ENCODE measurements at places on chromosomes 11 and 22. TPM values are rescaled to one million over a fixed set of nuclear protein-coding genes. Genes with fewer than 3 reads are reported as not detected.

- no peak for DNase-seq
Observed at GRCh38 chr11:82890936-82891335, 9.3 kb downstream of the PRCP start.

DNA sequence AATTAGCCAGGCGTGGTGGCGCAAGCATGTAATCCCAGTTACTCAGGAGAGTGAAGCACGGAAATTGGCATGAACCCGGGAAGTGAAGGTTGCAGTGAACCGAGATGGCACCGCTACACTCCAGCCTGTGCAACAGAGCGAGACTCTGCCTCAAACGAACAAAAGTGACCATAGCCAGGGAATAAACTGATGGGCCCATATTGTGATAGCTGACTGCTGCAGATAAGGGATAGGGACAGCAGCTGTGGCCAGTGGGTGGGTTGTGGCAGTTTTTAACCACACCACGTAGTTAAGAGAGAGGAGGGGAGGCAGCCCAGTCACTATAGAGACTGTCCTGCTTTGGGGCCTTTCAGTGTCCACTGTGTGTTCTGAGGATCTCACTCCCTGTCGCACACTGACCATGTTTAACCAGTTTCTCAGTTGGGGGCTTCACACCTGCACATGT is 58.9 kb downstream of the PISD start:
- DNase-seq: no peak

DNA sequence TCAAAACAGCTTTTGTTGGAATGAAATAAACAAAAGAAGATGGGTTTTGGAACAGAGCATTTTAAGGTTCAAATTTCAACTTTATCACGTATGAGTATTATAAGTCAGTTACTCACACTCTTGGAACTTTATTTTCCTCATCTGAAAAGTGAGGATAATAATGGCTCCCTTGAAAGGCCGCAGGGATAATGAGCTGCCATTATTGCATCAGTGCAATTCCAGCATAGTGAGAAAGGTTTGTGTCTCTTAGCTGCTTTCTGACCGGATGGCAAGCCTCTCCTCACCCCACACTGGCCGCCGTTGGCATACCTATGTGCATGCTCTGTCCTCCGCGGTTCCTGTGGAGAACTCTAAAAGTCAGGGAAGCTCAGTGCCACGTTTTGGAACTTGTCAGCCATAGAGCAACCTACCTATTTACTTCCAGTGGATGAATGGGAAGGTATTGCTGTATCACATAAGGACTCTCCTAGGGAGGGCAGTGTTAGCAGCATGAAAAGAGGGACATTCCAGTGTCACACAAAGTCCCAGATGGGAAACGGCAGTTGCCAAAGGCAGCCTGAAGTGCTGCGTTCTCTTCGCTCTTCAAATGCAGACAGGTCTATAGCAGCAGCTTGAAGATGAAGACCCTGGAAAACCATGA is 368.9 kb downstream of the NTM start:
- no peak for DNase-seq

GRCh38 chr11:105193260-105193659 is 53.7 kb upstream of the CARD18 start:
- DNase-seq: no peak

- DNase-seq: no peak
Observed at GRCh38 chr11:31442086-31442485, 67.3 kb downstream of the IMMP1L start.

DNA sequence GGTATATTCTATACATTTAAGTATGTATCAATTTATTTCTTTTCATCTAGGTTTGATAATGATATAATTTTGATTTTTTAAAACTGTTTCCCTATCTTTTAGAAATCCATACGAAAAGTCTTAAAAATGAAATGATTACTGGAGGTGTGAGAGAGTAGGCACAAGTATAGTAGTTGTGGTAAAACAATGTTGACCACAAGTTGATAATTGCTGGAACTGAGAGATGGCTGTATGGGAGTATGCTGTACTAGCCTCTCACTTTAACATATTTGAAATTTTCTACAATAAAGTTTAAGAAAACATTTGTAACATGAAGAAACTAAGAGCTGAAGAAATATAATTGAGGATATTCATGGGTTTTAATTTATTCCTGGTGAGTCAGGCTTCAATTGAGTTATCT is 30.0 kb downstream of the FSHB start:
- DNase-seq: no peak

GRCh38 chr11:123382555-123383074 is 47.5 kb upstream of the GRAMD1B start:
- DNase-seq: no peak

DNA sequence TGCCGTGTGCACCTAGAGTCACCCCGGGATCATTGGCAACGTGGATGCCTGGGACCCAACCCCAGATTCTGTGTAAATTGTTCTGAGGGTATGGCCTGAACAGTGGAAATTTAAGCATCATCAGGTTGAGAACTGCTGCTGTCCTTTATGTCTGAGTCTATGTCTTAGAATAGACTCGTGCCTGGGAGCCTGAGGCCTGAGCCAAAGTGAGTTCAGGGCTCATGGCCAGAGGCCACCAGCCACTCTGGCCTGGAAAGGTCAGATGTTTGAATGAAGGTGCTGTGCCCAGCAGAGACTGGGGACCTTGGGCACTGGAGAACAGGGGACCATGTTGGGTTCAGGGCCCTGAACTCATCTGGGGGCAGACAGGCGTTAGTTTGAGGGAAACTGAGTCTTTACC is 91.1 kb downstream of the MYO18B start:
- DNase-seq: no peak

DNA sequence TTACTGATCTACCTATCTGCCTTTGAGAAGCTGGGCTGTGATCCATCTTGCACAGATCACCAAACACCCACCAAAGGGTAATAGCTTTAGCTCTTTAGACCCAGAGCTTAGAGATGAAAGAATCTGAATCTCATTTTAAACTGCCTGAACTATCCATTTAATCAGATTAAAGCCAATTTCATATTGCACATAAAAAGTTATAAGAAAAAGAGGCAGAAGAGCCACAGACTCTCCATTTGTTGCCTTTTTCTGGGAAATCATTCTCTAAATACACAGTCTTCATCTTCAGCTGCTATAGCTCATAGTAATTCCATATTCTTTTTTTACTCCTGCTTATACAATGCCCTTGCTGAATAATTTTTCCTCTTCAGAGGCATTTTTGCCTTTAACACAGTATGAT is 271.2 kb downstream of the DLG2 start:
- no peak for DNase-seq

DNA sequence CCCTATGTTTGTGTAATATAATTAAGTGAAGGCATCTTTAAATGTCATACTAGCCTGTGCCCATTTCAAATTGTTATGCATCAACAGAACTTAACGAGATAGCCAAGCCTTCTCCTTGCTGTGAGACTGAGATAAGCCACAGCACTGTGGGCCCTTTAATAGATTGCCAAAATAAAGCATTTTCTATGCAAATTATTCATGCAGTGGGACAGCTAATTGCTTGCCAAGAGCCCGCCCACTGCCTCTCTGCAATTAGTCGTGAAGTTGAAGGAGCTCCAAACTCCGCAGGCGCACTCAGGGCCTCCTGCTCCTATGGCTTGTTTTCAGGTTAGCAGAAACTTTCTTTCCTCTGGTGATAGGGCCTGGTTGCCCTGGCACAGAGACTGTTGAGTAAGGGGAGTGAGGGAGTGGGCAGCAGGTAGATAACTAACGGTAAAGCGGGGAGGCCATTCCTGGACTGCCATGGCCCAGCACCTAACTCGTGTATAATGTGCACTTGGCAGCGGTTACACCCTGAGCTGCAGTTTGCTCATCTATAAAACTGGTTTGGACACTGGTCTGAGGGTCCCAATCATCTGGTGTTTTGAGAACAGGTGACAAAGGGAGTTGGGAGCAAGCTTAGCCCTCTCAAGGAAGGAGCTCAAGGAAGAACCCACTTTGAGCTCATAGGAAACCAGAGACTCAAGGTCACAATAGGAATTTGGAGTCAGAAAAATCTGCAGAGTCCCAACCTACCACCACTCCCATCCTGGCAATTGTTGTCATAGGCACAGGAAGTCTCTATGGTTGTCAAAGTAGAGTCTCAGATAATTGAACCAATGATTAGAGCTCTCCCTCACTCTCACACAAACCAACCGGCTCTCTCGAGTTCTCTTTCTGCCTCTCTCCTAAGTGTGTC is 33.9 kb upstream of the RIC3 start:
- no peak for DNase-seq

- no peak for DNase-seq
Observed at GRCh38 chr11:72451831-72452376, 17.6 kb upstream of the CLPB start.

DNA sequence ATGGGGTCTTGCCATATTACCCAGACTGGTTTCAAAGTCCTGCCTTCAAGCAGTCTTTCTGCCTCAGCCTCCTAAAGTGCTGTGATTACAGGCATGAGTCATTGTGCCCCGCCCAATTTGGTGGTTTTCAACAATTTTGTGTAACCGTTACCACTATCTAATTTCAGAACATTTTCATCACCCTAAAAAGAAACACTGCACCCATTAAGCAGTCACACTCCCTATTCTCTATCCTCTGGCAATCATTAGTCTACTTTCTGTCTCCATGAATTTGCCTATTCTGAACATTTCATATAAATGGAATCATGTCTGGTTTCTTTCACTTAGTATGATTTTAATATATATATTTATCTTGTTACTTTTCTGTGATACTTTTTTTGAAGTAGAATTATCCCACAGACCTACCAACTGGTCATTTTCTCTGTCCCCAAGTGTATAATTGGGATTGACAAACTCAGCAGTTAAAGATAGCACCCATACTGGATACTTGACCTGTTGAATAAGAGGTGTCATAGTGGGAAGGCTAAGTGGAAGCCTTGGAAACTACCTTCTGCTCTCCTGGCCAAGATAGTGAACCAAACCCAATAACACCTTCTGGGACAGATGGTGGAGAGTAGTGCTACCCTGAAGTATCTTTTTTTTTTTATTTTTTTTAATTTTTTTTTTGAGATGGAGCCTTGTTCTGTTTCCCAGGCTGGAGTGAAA is 64.8 kb downstream of the STIM1 start:
- peak; percentile 66 for DNase-seq

DNA sequence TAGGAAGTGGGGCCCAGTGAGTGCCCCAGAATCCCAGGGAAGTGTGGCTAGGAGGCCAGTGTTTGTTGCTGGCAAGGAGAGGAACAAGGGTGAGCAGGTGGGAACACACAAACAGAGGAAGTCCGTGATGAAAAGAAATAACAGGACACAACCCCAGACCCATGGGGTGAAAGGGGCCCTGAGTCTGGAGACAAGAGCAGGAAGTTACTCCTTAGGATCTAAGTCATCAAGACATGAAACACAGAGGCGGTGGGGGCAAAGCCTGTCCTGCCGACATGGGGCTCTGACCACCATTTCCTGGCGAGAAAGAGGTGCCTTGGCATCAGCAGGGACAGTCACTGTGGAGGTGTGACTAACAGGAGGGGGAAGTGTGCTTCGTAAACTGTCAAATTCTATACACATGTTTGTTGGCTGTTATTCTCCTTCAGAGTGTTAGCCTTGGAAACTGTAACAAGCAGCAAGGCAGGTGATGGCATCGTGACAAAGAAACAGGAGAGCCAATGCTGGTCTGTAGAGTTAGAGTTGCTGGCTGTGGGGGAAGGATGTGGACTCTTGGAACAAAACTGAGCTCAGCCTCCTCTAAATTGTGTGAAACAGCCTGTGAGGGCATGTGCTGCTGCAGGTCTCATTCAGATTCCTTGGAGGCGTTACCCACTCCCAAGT is 21.7 kb downstream of the CHST1 start:
- DNase-seq: no peak

DNA sequence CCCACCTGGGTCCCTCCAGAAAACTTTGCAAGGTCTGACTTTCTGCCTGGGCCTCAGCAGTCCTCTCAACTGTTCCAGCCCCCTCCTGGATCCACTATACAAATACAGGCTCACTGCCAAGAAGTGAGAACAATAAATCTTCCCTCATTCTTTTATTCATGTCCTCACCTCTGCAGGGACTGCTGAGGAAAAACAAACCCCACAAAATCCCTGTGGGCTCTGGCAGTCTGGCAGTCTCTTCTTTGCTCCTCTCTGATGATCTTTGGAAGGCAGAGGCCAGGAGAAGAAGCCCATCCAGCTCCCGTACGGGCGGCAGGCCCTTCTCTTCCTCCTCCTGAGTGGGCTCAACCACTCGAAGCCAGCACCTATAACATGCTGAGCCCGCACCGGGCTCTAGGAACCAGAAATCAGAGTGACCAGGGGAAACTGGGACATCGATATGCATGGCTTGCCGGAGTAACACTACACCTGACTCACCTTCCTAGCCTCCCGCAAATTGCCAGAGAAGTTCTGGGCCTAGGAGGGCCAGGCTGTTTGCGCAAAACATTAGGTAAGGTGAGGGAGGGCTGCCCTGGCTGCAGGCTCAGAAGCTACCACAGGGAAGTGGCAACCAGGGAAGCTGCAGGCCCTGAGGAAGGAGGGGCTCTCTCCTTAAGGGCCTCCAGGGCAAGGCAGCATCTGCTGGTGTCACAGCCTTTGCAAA is 24.2 kb downstream of the TMPRSS5 start:
- no peak for DNase-seq

DNA sequence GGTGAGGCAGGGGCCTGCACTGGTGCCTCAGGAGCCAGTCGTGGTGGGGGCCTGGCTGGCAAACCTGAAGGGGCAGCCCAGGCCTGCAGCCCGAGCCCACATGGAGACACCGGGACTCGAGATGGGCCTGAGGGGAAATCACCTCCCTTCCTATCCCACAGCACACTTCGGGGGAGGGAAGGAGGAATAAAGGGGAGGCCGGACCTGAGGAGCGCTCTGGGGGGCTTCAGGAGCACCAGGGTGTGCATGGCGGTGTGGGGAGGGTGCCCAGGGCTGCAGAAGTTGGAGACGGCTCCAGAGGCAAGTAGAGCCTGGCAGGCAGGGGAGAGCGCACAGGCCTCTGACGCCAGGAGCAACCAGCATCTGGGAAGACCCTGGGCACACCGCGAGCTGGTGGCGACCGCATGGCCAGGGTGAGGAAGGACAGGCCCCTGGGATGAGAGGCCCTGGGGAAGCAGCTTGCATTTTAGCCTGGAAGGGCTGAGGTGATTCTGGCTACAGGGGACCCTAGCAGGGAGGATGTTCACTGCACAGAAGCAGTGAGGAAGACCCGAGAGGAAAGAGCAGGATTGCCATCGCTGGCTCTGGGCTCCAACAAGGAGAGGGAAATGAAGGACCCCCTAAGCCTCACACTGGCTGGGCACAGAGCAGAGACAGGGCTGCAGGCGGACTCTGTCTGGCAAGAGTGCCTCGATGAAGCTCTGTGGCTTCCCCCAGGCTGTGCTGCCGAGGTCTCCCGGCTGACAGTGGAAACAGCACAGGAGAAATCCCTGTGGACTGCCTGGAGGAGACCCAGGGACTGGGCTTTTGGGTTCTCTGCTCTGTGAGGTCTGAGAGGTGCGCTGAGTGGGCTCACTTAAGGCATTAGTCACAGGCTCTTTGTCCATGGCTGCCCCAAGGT is 457.7 kb downstream of the BRD1 start:
- no peak for DNase-seq

GRCh38 chr11:47247502-47247901 is 1.1 kb downstream of the ACP2 start:
- DNase-seq: no peak

NOX4 gene
- 7.0 TPM for polyA plus RNA-seq

IFITM1 gene
- 660 TPM for polyA plus RNA-seq

OR8H3 gene
- not detected for polyA plus RNA-seq

ZC3H7B gene
- polyA plus RNA-seq: 39.9 TPM

TCN2 gene
- 15.8 TPM for polyA plus RNA-seq

RFPL2 gene
- not detected for polyA plus RNA-seq

APOL6 gene
- 9.5 TPM for polyA plus RNA-seq

TIMP3 gene
- 558 TPM for polyA plus RNA-seq

TREH gene
- not detected for polyA plus RNA-seq

HSCB gene
- 12.7 TPM for polyA plus RNA-seq

CDC45 gene
- 13.8 TPM for polyA plus RNA-seq

C11orf86 gene
- polyA plus RNA-seq: 0.15 TPM

CRACR2B gene
- 0.18 TPM for polyA plus RNA-seq

OOSP1 gene
- polyA plus RNA-seq: not detected

OR10A2 gene
- not detected for polyA plus RNA-seq
